CD14-positive monocyte (primary cell): ENCODE measurements at places on chromosomes 4 and X.

- no peak for DNase-seq
These were observed 44.5 kb upstream of the TRIM2 start for GRCh38 chr4:153159728-153160221.

GRCh38 chrX:16983051-16983450 is 36.6 kb downstream of the REPS2 start:
- no peak for DNase-seq

DNA sequence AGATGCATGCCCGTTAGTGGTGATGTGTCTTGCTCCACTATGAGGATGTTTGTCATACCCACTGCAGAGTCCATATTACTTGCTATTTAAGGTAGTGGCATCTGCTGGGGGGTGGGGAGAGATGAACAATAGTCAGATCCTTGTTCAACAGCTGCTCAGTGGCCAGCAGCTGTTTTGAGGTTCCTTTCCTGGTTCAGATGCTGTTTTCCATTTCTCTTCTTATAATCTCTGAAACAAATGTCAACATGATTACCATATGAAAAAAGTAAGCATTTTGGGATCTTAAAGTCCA is 1567.9 kb upstream of the TENM3 start:
- DNase-seq: no peak

- DNase-seq: no peak
These were observed 301.1 kb downstream of the ANK2 start for GRCh38 chr4:113350576-113350975.

GRCh38 chrX:20531667-20532066 is 265.0 kb upstream of the RPS6KA3 start:
- no peak for DNase-seq

GRCh38 chr4:89142691-89143669 is 31.6 kb downstream of the TIGD2 start:
- DNase-seq: no peak

- DNase-seq: no peak
These were observed 358.7 kb upstream of the EMCN start for GRCh38 chr4:100876546-100876945.
